SHP77 (cell line): ENCODE measurements at places on chromosomes 1 and 21.

DNA sequence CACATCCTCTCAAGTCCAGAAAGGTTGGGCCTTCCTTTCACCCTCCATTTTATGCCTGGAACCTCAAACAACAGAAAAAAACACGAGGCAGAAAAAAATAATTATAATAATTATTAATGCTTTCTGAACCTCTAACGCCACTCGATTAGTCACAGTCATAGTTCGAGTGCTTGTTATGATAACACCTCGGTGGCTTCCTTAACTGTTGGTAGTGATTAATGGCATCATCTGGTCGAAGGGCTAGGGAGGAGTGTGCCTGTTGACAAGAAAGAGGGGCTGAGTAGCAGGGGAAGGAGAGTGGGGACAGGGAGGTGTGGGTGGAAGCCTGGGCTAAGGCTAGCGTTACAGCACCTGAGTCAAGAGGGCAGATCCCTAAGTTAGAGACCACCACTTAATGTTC, 21.3 kb upstream of the IL10 start:
- no peak for DNase-seq

GRCh38 chr1:14238472-14239307, 359.8 kb upstream of the KAZN start:
- peak; percentile 43 for DNase-seq

GRCh38 chr1:167826127-167826526, 87.8 kb downstream of the ADCY10 start:
- DNase-seq: no peak

GRCh38 chr1:160665330-160666078, 18.7 kb upstream of the SLAMF1 start:
- DNase-seq: no peak

GRCh38 chr1:6350416-6351088, 43.0 kb downstream of the ACOT7 start:
- DNase-seq: no peak

- no peak for DNase-seq
These were observed 106.5 kb upstream of the COL24A1 start for GRCh38 chr1:86263101-86263500.

DNA sequence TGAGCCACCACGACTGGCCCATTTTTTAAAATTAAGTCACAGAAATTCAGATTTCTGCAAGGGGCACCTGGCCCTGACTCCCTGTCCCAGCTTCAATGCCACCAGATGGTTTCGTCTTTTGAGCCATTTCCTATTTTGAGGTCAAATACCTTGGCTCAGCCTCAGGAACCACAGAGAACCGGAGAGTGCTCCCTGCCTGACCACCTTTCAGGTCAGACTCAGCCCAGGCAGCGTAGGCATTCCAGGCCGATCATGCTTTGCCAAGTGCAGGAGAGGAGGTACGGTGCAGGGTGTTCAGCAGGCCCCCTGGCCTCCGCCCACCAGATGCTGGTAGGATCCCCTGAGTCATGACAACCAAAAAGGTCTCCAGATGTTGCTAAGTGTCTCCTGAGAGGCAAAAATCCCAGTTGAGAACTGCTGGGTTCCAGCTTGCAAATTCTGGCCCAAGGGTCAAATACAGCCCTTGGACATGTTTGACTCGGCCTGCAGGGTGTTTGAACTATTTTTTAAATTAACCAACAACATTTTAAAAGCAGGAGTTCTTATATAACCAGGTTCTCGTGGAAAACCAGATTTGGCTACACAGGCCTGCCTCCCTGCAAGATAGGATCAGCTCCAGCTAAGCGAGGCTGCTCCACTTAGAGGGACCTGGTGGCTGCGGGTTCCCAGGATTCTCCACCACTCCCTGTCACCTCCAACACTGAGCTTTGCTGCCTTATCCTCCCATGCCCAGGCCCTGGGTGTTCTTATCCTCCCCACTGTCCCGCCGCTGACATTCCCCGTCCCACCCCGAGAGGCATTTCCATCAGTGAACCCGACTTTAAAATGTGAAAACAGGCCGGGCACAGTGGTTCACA, 61.9 kb upstream of the TARDBP start:
- DNase-seq: no peak

DNA sequence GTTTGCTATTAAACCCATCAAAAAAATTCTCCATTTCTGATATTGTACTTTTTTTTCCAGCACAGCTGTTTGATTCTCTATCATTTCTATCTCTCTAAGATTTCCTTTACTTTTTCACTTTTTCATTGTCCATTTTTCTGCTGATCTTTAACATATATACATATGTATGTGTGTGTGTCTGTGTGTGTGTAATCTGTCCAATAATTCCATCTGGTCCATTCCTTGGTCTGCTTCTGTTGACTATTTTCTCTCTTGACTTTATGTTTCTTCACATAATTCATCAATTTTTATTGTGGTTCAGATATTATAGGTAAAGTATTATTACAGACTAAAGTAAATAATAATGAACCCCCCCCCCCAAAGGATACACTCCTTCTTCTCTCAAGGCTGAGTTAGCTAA, 84.2 kb downstream of the RGS7 start:
- DNase-seq: no peak

DNA sequence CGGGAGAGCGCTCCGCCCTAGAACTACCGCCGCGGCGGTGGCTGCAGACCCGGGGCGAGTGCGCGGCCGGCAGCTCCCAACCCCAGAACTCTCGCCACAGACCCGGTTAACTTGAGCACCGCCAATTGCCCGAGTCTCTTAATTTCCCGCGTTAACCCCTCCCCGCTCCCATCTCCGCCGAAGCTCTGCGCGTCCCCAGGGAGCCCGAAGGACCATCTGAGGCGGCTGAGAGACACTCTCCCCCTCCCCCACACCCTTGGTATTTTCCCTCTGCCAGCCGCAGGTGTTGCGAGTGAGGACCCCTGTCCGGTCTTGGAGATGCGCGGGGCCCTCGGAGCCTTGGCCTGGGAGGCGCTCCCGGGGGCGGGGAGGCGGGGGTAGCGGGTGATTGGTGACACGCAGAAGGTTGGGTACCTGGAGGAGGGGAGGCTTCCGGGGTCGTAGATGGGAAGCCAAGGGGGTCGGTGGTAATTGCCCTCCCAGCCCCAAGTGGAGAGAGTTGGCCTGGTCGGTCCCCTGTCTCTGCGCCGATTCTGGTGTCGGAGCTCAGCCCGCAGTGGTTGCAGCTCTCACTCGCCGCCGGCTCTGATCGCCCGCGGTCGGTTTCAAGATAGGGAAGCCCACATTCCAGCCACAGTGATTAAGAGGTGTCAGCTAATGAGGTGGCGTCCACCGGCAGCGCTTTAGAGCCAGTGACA, 858 bp upstream of the SUSD4 start:
- DNase-seq: no peak

DNA sequence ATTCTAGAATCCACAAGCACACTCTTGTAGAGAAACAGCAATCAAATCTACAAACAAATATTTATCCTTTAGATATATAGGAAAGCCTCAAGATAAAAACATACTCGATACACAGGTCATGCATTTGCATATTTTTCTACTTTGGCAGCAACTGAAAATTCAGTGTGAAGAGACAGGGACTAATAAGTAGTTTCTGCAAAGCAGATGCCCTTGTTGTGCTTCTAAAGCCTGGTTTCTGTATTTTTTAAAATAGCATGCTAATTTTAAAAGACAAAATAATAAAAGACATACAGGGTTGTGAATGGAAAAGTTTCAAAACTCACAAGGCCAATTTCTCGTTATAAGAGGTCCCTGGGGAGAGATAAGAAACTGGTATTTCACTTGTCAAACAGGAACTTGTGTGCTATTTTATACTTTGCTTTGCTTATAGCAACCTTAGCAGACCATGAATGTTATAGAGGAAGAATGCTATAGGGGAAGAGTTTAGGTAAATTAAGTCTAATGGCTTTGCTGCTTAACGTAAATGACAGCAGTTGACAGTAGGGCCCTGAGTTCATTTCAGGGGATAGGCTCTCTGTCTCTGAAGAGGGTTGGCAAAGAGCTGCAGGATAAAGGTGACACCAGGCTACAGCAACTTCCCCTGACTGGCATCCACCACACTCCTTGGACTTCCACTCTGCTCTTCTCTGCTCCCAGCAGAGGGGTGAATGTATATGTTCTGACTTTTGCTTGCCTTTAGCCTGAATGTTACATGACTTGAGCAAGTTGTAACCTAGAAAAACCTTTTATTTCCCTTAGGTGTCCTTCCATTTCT, 9.4 kb upstream of the RGS13 start:
- DNase-seq: no peak

DNA sequence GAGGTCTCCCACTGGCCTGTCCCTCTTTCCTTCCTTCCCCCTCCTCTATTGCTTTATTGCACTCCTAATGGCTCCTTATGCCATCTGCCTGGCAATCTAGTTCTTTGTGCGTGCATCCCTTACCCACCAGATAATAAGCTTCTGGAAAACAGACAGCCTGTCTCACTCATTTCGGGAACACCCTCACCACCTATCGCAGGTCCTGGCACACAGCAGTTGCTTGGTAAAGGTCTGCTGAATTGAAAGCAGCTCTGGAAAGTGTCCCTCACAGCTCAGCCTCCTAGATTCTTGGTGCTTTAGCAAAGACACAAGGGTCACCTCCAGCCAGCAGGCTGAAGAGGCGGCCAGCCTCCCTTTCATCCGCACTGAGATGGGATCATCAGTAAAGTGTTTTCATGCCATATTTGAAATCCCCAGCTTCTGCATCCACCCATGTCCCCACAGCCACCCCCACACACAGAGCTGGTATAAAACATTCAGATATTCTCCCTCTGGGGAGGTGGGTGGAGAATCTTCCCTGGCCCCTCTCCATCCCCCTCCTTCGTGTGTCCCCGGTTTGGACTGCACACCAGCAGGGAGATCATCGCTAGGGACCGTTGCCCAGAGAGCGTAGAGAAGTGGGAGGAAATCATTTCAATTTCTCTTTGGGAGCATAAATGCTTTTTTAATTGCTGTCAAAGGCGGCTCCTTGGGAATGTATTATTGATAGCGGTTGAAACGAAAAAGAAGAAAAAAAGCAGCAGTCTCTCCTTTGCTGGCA, 29.1 kb upstream of the ATP2B4 start:
- DNase-seq: no peak

DNA sequence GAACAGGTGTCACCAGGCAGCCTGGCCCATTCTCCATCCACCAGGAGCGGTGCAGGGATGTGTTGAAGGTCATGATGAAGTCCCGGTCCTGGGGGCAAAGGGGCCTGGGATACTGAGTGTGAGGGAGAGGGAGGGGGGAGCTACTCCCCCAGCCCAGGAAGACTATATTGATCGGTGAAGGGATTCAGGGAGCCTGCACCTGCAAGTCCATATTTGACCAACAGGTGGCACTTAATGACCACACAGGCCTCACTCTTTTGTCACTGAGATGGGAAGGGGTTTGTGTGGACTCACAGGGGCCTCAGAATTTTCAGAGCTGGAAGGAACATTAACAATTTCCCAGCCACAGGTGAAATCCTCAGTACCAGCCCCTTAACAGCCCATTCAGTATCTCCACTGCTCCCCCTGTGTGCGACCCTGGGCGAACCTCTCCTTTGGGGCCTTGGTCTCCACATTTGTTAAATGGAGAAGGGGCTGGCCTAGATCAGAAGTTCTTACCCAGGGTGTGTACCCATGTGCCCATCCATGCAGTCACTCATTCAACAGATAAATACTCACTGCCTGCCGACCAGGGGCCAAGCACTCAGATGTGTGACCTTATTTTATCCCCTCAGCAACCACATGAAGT, 55.6 kb downstream of the NKAIN1 start:
- peak; percentile 70 for DNase-seq

DNA sequence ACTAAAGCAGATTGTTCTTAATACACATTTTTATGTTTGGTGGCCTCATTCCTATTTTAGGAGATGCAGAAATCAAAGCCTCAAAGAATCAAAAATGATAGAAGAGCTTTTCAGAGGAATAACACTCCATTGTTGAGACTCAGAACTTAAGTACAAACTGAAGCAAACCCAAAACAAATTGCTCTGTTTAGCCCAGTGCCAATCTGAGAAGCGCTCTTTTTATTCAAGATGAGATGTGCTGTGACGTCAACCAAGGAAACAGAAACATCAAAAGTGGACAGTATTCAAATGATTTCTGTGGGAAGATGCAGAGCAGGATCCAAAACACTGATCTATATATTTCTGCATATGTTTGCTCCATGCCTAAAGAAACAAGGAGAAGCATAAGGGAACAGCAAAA, 18.0 kb downstream of the COLGALT2 start:
- no peak for DNase-seq

DNA sequence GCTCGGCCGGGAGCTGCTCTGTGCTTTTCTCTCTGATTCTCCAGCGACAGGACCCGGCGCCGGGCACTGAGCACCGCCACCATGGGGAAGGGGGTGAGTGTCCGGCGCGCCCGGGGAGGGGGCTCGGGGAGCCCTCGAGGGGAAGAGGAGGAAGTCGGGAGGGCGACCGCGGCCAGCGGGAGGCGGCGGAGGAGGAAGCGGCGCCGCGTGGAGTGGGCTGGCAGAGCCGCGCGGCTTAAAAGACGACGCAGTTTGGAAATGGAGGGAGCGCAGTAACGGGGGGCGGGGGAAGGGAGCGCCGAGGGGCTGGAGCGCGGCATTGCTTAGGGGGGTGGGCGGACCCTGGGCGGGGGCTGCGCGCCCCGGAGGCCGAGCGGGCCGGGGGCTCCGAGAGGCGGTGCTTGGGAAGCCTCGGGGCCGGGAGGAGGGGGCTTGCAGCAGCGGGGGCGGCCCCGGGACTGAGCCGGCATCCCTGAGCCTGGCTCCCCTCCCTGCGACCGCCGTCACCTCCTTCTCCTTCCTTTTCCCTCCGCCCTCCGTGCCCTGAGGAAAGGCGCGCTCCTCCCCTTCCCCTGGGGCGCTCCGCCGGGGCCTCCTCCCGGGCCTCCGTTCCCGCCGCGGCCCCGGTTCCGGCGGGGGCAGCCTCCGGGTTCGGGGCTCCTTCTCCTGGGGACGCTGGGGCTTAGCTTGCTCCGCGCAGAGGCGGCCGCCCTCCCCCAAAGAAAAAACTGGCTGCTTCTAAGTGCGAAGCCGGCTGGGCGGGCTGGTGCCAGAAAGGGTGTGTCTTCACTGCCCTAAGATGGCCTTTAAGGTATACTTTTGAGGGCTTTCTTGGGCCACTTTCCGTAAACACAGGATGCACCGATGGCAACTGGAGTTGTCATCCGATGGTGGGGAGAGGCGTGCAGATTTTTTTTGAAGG, 648 bp downstream of the ATP1A1 start:
- no peak for DNase-seq

DNA sequence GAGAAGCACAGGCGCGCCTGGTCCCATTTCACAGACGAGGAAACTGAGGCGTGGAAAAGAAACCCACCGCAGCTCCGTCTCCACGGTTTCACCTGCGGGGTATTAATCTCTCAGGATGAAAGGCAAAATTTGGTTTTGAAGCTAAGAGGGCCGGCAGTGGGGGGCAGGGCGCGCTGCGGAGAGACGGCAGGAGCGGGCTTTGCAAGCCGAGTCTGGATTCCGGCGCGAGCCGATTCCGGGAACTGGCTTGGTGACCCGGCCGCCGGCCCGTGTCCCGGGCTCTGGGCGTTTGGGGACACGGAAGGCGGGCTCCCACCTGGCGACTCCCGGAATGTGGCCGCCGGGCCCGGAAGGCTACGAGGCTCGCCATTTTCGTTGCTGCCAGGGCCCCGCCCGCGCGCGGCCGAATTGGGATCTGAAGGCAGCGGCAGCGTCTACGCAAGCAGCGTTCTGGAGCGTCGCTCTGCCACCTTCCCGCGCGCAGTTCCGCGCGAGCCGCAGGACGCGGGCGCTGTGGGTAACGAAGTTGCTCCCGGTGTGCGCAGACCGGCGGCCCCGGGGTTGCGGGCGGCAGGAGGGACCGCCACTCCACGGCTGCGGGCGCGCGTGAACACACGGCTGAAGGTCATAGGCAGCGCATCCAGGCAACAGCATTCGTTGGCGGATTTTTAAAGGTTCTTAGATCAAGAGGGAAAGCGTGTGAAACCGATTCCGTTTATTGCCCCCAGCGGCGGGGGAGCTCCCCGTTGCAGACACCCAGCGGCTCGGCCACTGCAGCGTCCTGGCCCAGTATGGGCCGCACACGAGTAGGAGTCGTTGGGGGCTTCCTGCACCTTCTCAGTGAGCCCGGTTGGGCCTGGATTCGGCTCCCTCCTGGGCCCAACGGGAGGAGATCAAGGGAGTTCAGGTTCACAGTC, 5.4 kb upstream of the PRDM16 start:
- no peak for DNase-seq
